Activated naive CD8-positive, alpha-beta T cell treated with anti-CD3 and anti-CD28 coated beads, Interleukin-2, amount 10 ng/mL, durations not matched to agents 7 days and 5 days (primary cell): ENCODE measurements at places on chromosomes 1 and 21. TPM values are rescaled to one million over a fixed set of nuclear protein-coding genes. Genes with fewer than 3 reads are reported as not detected.
A peak's percentile ranks its signal among the peaks of the same experiment; 100 is the strongest.

- H3K4me1 ChIP-seq = no peaks in the 10 kb centered on the region
- DNase-seq = no peak
- H3K4me3 ChIP-seq = no peak overlapping the region
- H3K36me3 ChIP-seq = no peaks in the 10 kb centered on the region
- H3K27ac ChIP-seq = no peak overlapping the region
Observed at GRCh38 chr1:94142583-94142982, 21.6 kb upstream of the ABCA4 start.

GRCh38 chr1:223363057-223363855 lies 720 bp downstream of the SUSD4 start:
- peak; percentile 37 for DNase-seq
- peaks cover 59% of the 10 kb centered on the region for H3K27me3 ChIP-seq
- no peak overlapping the region for H3K27ac ChIP-seq
- H3K4me3 ChIP-seq = peak overlapping the region; percentile 85

SH2D1B gene
- not detected for total RNA-seq

TCEA3 gene
- 20.4 TPM for total RNA-seq

DNA sequence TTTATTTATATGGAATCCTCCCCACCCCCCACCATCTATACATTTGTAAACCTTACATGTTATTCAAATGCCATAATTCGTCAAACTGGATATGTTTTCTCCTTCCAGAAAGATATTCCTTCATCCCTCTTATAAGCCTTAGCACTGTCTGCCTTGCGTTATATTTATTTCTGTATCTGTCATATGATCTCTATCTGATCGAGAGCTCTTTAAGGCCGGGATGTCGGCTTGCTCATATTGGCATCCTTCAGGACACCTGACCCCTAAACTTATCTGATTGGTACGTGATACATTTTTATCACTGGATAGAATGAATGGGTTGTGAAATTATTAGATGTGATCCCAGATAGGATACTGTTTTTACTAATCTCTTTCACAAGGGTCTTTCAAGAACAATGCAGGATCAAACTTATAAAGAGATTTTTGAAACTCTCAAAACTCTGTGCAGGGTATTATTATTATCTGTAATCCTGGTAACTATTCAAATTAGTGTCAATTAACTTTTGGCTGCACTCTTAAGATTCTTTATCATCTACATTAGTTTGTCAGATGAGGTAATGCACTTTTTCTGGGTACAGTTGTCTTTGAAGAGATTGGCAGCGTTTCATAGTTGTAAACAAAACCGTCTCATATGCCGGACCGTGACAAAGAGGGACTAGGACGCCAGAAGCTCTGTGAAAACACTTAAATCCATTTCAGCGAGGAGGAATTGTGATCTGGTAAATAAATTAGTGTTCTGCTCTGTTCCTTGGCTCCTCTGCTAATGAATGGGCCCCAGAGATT lies 152.0 kb downstream of the KIF26B start:
- peaks cover 10% of the 10 kb centered on the region for H3K4me1 ChIP-seq
- DNase-seq = no peak
- H3K27ac ChIP-seq = no peak overlapping the region
- H3K36me3 ChIP-seq = no peaks in the 10 kb centered on the region
- peaks cover 11% of the 10 kb centered on the region for H3K27me3 ChIP-seq

ACTN2 gene
- not detected for total RNA-seq

RWDD3 gene
- total RNA-seq = 18.0 TPM

GRCh38 chr1:29428280-29428615 lies 191.9 kb downstream of the PTPRU start:
- no peak overlapping the region for H3K4me3 ChIP-seq
- no peaks in the 10 kb centered on the region for H3K4me1 ChIP-seq
- H3K36me3 ChIP-seq = no peaks in the 10 kb centered on the region
- peaks cover 7% of the 10 kb centered on the region for H3K27me3 ChIP-seq
- H3K27ac ChIP-seq = no peak overlapping the region
